Memory B cell (primary cell): ENCODE measurements at places on chromosomes 4 and X.

DNA sequence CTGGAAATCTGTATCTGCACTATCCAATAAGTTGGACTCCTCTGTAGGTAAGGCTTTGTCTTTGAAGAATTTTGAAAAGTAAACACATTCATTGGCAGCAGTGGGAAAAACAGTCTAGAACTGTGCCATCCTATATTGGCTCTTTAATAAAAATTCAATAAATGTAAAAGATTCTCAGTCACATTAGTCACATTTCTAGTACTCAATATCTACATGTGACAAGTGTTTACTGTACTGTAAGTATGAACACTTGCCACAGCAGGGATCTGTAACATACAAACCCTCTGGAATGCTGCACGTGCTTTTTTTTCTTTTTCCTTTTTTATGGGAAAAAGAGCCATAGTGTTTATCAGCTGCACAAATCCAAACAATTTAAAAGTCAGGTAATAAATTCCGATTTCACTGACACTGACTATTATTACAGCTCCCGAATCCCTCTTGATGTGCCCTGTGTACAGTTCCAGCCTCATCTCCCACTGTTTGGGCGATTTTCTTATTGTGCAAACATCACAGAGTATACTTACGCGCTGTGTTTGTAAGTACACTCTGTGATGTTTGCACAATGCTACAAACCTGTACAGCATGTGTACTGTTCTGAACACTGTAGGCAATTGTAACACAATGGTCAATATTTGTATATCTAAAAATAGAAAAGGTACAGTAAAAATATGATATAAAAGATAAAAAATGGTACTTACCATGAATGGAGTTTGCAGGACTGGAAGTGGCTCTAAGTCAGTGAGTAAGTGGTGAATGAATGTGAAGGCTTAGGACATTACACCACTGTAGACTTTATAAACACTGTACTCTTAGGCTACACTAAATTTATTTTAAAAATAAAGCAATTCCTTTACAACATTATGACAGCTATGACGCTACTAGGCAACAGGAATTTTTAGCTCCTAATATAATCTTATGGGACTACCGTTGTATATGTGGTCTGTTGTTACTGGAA, 8.7 kb downstream of the PYURF start:
- no peak for DNase-seq

DNA sequence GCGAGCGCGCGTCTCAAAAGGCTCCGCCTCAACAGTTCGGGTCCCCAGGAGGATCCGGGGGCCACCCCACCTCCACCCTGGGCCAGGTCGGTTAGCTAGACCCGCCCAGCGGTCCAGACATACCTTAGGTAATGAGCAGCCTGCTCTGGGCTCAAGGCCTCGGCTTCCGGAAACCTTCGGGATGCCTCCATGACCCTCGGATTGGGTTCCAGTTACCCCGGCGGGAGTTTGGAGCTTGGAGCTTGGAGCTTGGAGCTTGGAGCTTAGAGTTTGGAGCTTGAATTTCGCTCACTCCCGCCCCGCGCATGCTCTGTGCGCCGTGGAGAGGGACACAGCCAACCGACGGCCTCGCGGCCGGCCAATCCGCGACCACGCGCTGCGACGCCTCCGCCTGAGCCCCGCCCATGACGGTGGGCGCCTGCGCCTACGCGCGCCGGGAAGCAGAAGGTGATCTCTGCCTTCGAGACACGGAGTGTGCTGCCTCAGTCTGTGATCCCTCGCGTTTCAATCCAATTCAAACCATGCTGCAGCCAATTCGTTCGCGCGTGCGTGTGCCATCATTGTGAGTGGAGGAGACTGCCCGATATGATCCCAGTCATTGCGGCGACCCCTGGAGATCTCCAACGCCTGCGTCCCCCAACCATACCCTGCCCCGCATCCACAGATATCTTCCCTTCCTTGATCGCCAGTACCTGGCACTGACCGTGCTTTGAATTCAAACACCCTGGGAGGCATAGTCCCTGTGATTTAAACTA, at the start of gene ERCC6L:
TSS of gene ERCC6L (minus strand) at position 307 of the 755 bp plus-strand sequence. CDS start at position 191, 116 bp downstream.
- DNase-seq = peak; percentile 70

GRCh38 chr4:21454201-21454600, 494.4 kb downstream of the KCNIP4 start:
- no peak for DNase-seq

DNA sequence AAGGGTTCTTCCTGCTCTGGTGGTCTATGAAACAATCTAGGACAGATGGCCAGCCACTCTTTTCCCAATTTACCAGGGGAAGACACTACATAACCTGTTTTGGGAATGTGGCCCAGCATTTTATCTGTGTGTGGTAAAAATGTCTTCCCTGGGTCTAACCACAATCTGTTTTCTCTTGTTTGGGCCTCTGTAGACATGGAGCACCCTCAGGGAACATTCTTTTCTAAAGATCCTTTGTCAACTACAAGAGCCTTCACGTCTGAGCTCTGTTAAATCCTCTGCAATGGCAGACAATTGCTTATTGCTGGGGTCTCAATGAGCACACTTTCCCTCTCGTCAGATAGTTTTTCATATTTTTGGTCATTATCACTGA, 35.5 kb downstream of the PLAC1 start:
- DNase-seq = no peak

DNA sequence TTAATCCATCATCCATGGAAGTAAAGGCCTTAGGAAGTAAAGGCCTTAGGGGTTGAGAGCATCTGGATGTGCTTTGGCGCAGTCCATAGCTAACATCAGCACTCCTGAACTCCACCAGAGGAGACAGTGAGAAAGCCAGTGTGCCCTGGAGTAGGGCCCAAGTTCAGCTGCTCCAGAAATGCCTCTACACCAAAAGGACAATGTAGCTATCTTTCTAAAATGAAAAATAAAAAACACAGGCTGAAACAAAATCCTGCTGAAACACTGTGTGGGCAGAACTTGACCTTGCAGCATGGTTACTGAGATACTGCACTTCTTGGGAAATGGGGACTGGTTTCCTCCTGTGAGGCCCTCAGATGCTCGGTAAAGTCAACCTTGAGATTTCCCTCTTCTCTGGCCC, 29.3 kb downstream of the SH3RF1 start:
- DNase-seq = no peak

DNA sequence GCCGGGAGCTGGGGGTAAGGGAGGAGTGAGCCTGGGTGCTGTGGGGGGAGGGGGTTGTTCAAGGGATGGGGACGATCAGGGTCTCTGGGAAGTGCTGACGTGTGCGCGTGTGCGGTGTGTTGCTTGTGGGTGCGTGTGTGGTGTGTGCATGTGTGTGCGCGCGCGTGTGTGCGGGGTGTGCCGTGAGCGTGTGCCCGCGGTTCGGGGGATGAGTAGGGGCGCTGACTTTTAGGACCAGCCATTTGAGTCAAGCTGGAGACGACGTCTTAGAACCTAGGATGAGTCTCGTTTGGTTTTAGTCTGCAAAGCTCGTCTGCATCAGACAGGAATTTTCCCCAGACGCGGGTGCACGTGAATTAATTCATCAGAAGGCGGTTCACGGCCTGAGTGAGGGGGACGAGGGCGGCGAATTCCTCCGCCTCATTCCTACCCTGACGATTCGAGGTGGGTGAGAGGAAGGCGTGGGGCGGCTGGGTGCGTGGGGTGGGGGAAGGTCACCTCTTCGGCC, 950 bp upstream of the TMEM271 start:
- no peak for DNase-seq
